Left ventricle myocardium inferior (tissue), 1 donor: ENCODE measurements at places on chromosomes 2 and 18.

DNA sequence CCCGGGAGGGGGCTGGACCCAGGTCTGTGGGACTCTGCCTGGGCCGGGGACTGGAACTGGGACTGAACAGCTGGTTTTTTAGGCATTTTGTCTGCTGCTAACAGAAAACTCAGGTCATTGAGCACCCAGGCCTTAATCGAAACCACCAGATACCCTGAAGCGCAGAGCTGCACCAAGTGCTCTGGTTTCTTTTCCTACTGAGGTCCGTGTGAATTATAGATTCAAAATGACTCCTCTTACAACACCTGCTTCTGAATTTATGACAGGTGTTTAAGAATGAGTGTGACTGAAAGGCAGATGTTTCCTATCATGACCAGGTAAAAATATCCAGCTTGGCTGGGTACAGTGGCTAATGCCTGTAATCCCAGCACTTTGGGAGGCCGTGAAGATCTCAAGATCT lies 47.8 kb downstream of the TRAPPC12 start:
- DNase-seq: no peak

GRCh38 chr18:24853076-24853475 lies 392.6 kb downstream of the HRH4 start:
- DNase-seq: no peak

DNA sequence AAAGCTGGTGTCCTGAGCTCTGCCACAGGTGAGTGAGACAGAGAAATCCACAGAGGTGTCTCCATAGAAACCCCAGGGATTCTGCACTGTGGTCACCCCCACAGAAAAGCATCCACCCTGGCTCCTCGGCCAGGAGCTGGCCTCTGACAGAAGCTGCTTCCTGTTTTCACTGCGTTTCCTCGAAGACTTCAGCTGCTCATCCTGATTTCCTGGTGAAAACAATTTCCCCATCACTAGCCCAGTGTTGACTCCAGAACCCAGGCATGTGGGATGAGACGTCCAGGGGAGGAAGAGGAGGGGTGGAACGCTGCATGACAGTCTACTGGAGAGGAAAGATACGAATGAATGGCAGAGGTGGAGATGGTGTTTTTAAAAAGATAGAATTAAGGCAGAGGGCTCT lies 60.3 kb upstream of the GPR45 start:
- DNase-seq: no peak

DNA sequence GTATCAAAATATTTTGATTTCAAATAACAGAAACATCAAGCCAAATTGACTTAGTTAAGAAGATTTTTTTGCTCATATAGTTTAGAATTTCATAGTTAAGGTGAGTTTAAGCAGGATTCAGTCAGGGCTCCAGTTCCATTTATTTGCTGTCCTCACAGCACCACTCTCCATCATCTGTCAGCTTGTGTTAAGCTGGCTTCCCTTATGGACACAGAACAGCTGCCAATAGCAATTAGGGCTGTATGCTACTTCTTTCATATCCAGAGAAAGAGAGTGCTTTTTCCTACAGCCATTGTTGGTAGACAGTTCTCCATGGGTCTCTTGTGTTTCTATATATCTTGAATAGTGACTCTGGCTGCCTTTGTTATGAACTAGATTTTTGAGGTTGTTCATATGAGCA lies 95.4 kb upstream of the CYP20A1 start:
- no peak for DNase-seq

- DNase-seq: no peak
Measured at GRCh38 chr2:39381653-39382052, 55.4 kb downstream of the MAP4K3 start.

- no peak for DNase-seq
Measured at GRCh38 chr2:236070236-236070635, 98.0 kb downstream of the GBX2 start.

DNA sequence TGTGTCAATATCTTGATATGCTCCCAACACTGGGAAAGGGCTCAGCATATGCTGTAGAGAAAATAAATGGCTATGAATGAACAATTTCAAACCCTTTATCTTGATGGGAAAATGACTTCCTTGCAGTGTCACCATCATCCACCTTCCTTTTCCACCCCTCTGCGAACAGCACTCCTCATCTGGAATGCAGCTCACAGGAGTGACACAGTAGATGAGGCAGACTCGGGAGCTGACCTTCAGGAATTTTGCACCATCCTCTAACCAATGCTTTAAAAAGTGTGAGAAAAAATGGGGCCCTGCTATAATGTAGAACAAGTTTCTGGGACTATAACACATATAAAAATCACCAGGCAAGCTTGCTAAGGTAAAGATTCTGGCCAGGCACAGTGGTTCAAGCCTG lies 41.3 kb upstream of the YPEL5 start:
- DNase-seq: no peak

DNA sequence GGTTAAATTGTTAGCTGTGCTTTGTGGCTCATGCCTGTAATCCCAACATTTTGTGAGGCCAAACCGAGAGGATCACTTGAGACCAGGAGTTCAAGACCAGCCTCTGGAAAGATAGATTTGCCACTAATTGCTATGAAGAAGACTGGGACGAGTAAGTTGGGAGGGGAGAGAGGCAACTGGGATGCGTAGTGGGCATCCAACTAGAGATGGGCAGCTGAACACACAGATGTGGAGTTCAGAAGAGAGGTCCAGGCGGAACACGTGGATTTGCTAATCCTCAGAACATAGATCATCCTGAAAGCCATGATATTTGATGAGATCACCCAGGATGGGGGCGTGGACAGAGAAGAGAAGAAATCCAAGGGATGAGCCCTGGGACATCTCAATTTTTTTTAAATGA lies 48.7 kb downstream of the CYP26B1 start:
- DNase-seq: no peak

DNA sequence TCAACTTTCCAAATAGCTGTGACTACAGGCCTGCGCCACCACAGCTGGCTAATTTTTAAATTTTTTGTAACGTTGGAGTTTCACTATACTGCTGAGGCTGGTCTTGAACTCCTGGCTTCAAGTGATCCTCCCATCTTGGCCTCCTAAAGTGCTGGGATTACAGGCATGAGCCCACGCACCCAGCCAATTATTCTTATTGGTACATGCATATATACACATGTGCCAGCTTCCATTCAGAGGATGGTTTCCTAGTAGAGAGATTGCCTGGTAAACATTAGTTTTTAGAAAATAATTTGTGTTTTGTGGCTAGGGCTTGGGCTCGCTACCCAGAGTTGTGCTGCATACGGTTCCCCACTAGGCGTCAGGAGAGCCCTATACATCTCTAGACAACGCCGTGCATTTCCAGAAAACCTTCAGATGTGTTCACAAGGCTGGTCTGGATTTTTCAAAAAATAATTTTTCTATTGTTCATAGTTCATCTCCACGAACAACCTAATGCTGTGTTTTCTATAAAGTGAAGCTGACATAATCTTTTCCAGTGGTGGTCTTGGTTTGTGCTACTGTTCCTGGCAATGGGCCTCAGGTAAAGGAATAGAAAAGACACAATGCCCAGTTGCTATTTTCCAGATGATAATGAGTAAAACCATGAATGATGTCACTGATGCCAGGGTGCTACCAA lies 14.6 kb upstream of the AFG3L2 start:
- no peak for DNase-seq

GRCh38 chr2:151206446-151206968 lies 55.2 kb downstream of the RBM43 start:
- no peak for DNase-seq

DNA sequence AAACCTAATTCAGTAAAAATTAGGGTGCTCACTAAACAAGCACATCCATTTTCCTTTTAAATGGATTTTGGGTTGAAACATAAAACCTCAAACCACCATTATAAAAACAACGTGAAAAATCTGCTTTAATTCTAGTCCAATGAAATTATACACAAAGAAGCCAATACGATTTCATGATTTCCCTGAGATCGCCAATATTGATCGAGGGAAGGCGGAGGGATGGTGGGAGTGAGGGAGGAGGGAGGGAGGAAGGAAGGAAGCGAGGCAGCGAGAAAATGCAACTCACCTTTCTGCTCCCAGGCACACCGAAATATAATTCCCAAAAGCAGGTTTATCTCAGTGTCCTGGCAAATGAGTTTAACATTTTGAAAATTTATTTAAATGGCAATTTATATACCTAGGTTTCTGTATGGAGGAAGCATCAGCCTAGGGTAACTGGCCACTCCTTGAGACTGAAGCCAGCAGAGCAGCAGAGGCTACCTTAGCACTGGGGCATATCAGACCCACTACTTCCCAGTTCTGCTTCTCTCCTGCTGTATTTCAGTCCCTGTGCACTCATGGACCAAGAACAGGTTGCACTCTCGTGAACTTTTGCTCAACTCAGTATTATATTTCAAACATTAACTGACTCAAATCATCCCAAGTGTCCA lies 2.3 kb upstream of the ONECUT2 start:
- no peak for DNase-seq

DNA sequence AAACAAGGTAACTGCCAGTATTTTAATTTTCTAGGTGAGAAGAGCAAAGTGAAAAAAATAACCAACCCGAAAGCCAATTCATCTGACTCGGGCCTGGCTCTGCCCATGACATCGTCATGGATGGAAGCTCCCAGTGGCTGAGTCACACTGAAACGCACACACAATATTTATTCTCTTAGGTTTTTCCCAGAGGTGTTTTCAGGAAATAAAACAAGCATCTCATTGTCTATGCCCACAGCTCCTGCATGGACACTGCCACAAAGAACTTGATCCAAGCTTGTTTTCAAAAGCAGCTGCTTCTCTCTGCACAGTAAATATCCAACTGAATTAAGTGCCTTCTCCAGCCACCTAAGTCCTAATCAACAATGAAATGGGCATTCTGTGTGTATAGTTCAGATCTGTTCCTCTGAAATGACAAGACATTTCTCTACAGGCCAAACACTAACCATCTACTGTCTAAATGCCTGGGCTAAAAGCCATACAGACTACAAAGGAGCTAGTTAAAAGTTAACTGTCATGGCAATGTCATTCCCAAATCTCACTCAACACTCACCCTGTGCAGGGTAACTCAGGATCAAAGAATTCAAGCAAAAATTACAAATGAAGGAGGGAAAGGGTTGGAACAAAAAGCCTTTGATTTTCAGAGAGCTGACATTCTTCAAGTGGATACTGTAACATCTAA lies 62.9 kb downstream of the RPL31 start:
- no peak for DNase-seq

DNA sequence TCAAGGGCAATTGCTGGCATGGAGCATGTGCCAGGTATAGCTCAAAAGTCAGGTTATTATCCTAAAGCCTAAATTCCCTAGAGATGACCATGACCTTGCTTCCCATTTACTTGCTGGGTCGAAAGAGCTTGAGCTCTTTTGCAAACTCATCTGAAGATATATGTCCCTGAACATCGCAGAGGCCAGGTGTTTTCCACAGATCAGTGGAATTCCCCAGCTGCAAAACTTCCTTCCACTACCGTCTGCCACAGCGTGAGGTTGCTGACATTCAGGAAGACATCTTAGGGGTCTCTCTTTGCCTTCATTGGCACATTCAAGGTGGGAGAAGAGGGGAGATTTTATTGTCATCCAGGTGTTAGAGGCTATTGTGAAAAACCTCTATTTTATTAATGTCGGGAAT lies 171.0 kb downstream of the MIB1 start:
- no peak for DNase-seq

DNA sequence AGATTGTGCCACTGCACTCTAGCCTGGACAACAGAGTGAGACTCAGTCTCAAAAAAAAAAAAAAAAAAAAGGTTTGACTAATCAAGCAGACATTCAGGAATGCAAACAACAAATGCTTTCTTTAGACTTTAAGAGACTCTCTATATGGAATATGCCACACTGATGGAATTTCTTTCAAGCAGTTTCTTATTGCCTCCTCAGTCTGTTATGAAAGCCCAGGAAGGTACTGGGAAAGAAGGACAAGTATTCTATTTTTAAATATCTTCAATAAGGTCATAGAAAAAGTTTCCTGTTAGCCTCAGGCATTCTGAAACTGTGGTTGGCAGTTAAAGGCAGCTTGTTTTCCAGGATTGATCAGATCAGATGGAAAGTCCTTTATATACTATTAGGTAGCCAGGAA lies 241.6 kb downstream of the PIK3C3 start:
- DNase-seq: no peak

- DNase-seq: no peak
Measured at GRCh38 chr18:24499814-24500213, 39.4 kb downstream of the HRH4 start.

GRCh38 chr2:26838121-26838906 lies 9.6 kb upstream of the DPYSL5 start:
- no peak for DNase-seq

GRCh38 chr2:21253311-21254027 lies 129.7 kb downstream of the TDRD15 start:
- no peak for DNase-seq

DNA sequence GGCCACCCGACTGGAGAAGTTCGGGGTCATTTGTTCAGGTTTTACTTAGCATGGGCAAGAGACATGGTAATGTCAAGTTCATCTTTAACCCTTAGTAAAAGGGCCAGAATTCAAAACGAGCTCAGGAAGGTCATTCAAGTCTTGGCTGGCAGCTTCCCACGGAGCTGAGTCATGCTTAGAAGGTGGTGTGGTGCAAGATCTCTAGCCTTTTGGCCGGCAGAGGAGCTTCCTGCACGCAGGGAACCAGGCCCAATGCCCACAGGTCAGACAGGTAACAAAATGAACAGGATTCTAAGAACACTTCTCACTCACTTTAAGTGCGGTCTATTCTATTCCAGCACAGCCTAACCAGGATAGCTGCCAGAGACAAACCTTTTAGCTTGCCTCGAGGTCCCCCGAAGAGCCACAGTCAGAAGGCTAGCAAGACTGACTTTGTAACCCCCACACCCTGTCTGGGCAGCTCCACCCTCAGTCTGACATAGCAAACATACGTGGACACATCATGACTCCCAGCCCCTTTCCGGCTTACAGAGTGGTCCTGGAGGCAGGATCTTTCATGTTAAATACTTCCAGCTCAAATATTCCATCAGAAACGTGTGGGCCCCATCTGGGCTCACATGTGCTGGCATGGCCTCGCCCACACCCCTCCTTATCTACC lies 292.7 kb downstream of the BCL11A start:
- no peak for DNase-seq

GRCh38 chr2:81334046-81334445 lies 1029.5 kb upstream of the LRRTM1 start:
- no peak for DNase-seq

DNA sequence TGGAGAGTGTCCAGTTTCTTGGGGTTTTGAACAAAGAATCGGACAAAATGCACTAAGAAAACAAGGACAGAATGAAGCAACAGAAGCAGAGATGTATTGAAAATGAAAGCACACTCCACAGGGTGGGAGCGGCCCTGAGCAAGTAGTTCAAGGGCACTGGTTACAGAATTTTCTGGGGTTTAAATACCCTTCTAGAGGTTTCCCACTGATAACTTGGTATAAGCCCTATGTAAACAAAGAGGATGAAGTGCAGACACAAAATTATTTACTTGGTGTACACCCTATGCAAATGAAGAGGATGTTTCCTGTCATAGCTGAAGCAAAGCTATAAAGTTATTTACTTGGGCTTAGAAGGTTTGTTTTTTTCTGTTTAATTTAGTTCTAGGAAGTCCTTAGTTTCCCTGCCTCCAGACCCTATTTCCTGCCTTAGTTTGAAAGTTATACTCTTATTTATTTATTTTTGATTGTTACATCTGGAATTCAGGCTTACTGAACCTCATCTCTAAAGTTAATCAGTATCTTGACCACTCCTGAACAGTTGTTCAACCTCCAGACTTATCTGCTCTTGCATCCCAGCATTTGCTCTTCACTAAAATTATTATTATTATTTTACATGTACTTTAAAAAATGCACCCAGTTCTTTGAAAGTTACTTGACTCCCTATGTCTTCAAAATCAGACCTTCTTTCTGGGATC lies 193.5 kb downstream of the SPP2 start:
- no peak for DNase-seq
